Stimulated activated CD8-positive, alpha-beta memory T cell treated with anti-CD3 and anti-CD28 coated beads, Interleukin-4, amount 100 ng/mL, for 1 hour (primary cell): ENCODE measurements at places on chromosomes 4 and X.

- DNase-seq, result no peak
Measured at GRCh38 chr4:153022241-153022715, 86.2 kb downstream of the FHDC1 start.

- no peak for DNase-seq
Measured at GRCh38 chrX:78517124-78517523, 142.0 kb downstream of the RTL3 start.

GRCh38 chr4:16382571-16382970 is 156.3 kb upstream of the TAPT1 start:
- no peak for DNase-seq

DNA sequence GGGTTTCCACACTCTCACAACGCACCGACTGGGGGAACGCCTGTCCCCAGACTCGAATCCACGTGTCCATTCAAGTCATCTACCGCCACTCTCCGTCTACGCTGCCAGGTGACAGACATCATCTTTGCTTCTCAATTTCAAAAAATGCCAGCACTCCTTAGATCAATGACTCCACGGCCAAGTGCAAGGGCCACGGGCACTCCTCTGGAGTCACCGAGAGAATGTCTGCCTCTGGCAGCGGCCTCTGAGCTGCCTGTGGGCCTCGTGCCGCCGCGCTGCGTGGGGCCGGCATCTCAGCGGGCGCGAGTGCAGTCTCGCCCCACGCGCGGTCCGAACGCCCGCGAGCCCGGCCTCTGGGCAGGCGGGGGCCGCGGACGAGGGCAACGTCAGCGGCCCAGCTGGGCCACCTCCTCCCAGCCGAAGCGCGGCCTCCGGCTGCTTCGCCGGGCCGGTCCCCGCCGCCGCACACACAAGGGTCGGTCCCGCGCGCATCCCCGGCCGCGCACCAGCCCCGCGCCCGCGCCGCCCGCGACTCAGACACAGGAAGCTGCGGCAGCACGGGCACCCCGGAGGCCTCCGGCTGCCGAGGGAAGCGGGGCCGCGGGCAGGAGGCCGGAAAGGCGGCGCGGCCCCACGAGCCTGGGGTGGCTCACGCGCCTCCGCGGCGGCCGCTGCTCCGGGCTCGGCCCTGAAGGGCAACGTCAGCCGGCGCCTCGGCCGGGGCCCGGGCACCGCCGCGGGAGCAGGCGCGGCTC is 450 bp downstream of the ACSL1 start:
- DNase-seq, result peak; percentile 9

DNA sequence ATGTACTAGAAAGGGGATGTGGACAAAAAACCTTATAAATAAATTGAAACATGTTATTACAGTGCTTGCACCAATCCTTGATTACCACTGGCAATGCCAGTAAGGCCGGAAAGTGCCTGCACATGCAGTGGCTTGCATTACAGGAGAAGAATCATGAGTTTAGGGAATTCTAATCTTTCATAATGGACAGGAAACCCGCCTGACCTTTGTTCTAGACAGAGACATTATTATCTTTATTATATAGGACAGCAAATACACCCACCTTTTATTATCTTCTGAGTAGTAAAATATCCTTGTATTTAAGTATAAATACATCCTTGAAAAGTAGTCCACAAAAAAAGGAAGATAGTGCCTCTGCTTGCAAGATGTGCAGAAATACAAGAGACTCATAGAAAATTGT is 379.9 kb upstream of the LCORL start:
- no peak for DNase-seq

DNA sequence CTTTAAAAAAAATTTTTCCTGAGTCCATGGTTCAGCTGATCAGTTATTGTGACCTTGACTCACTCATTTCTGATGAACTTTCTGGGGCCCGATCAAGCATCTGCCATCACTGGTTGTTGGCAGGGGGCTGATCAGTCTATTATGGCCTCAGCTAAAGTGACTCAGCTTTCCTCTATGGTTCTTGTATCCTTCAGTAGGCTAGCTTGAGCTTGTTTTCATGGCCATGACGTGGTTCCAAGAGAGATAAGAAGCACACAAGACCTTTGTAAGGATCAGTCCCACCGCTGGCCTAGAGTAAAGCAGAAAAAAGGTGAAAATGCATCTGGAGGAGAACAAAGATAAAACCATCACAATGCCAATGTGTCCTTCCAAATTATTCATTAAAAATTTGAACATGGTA is 29.8 kb upstream of the EPGN start:
- no peak for DNase-seq

GRCh38 chr4:185207466-185207865 is 1.9 kb upstream of the SNX25 start:
- DNase-seq, result no peak

- DNase-seq, result no peak
Measured at GRCh38 chr4:145061318-145061920, 36.6 kb downstream of the ANAPC10 start.

DNA sequence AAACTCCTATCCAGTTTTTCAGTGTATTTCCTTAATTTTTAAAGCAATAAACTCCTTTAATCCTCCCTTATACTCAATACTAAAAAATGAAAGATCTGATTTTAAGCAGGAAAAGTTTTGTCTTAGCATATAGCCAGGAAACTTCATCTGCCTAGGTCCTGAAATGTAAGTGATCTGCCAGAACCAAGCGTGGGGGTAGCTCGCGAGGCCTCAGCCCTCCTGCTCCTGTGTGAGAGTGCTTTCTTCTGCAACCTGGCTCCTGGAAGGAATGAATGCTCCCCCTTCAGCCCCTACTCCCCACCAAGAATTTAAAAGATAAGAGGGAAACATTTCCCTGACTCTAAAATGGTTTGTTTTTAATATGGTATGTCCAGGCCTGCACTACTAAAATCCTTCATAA is 160.1 kb downstream of the CBR4 start:
- DNase-seq, result no peak

DNA sequence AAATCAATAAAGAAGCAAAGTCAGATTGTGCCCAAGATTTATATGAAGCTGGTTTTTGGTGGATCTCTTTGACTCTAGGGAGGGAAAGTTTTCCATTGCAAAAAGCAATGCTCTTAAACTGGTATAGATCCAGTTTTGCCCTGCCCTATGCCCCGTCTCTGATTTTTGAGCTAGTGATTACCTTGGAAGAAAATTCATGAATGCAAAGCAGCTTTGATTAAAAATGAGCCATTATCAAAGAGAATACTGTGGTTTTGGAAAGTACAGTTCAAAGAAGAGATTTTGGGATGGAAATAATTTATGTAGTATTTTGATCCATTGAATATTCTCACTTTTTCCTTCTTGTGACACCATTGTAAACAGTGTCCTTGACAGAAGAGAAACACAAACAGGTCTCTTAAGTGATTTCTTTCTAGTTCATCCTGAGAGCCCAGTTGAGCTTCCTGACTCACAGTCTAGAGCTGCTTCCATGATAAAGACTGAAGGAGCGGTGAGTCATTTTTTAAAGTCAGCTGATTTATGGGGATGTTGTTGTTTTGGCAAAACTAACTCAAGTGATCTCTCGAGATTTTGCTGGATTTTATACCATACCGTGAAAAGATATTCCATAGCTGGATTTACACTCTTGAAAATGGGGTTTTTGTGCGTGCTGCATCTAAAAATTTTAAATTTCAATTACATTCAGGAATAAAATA is 76.7 kb downstream of the AFF1 start:
- no peak for DNase-seq

GRCh38 chr4:65960751-65961150 is 290.5 kb upstream of the EPHA5 start:
- DNase-seq, result no peak
